ENCODE measurements at places on chromosomes 3 and 15.

DNA sequence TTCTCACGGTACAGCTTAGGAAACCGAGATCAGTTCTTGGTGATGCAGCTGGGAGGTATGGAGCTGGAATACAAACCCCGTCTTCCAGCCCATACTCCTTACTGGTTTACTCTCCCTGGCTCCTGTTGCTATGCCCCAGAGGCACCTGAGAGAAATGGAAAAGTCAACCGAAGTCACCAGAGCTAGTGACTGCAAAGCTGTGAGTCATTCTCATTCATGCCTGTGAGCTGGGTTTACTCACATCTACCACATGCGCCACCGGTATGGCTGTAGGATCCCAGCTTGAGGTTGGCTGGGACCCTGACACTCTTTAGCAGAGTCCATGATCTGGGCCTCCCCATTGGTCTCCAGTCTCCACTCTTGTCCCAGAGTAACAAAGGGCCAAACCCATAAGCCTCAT lies 111.5 kb upstream of the ETV5 start:
- DNase-seq: no peak

GRCh38 chr3:194249323-194250097 lies 101.6 kb downstream of the CPN2 start:
- DNase-seq: no peak

DNA sequence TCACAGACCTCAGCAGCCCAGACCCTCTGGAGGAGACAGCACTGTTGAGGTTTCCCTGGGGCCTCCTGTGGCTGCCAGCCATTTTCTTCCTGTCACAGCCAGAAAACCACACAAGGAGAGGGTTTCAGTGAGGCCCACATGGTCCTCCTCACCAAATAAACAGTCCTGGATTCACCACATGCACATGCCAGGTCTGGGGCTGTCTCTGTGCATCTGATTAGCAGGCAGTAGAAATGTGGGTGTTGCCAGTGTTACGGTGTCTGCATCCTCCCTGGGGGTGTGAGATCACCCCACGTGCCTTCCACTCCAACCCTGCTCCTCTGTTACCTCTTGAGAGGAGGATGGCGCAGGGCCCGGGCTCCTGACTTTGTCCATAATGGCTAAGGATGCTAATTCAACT lies 140.4 kb downstream of the CHDH start:
- no peak for DNase-seq

DNA sequence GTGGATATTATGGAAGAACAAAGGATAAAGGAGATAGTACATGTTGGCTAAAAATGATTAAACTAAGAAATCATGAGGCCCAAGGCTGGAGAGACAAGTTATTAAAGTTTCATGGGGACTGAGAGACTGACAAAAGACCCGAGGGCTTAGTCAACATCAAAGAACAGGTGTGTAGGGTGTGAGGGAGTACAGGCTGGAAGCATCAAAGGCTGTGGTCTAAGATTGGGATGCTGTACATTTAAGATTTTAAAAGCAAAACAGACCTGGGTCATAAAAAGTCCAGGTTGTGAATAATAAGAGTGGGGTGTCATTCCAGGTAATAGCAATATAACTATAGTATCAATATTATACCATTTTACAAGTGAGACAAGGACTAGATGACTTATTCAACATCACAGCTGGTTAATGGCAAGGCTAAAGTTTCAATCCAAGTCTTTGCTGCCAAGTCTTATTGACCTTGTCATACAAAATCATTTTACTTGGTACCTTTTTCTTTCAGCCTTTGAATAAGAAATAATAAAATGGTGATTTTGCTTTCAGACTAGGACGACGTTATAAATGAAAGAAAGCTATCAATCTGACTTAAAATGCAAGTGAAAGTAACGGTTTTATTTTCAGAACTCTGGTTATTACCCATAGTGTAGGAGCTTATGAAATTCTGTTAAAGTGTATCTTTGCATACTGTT lies 211.6 kb downstream of the TNIK start:
- DNase-seq: no peak

- DNase-seq: no peak
Measured at GRCh38 chr15:70198441-70199123, 100.9 kb upstream of the TLE3 start.

- DNase-seq: no peak
Measured at GRCh38 chr3:9928158-9928557, 5.5 kb upstream of the CRELD1 start.

GRCh38 chr15:29089731-29090616 lies 179.6 kb downstream of the NSMCE3 start:
- no peak for DNase-seq

DNA sequence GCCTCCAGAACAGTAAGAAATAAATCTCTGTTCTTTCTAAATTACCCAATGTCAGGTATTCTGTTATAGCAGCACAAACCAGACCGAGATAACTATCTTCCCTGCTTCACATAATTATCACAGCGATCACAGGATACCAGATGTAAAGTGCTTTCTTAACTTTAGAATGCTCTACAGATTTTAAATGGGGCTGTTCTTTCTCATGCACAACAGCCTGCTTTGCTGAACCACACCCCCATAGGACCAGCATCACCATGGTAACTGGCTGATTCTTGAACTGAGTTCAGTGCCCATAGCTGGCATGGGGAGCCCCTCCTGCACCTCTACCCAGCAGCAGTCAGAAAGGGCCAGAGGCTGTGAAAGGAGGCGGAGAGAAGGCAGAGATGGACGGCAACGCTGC lies 7.8 kb downstream of the CD80 start:
- DNase-seq: no peak

DNA sequence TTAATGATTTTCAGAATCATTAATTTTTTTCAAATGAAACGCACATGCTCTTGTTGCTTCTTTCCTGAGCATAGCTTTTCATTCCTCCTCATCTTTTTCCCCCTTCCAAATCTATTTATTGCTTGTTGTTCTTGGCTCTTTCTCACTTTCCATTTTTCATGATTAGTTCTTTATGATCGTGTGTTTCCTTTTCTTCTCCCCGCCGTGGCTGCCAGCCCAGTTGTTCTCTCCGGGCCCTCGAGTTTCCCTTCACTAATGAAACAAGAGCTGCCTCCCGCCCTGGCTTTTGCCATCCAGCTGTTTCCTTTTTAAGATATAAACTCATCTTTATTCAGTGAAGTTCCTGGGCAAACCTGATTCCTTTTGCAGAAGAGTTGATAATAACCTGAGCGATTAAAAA lies 170.2 kb upstream of the NR2F2 start:
- no peak for DNase-seq

DNA sequence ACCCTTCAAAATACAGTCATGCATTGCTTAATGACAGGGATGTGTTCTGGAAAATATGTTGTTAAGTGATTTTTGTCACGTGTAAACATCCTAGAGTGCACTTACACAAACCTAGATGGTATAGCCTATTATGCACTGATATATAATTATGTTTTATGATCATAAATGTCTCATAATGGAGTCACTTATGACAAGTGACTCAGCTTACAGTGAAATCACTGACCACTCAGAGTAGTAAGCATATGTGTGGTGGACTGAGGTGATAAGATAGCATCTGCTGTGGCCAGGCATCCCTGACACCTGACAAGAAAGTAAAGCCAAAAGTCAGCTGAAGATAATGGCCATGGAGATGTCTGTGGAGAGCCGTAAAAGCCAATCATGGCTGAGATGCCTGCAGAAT lies 5.4 kb downstream of the ACAD11 start:
- DNase-seq: no peak

DNA sequence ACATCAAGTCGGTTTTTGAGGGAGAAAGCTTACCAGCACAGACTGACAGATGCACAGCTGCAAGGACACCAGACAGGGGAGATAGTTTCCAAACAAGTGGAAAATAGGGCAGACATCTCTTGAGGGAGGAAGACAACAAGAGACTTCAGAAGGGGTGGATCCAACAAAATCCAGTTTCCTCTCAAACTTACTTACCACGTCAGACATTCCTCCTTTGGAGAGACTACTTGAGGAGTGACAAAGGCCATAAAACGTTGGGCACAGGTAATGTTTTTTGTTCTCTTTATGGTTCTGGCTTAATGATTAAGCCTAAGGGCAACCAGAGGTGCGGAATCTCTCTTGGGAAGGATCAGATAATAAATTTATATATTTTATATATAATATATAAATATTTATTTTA lies 76.1 kb downstream of the CD200 start:
- DNase-seq: no peak

DNA sequence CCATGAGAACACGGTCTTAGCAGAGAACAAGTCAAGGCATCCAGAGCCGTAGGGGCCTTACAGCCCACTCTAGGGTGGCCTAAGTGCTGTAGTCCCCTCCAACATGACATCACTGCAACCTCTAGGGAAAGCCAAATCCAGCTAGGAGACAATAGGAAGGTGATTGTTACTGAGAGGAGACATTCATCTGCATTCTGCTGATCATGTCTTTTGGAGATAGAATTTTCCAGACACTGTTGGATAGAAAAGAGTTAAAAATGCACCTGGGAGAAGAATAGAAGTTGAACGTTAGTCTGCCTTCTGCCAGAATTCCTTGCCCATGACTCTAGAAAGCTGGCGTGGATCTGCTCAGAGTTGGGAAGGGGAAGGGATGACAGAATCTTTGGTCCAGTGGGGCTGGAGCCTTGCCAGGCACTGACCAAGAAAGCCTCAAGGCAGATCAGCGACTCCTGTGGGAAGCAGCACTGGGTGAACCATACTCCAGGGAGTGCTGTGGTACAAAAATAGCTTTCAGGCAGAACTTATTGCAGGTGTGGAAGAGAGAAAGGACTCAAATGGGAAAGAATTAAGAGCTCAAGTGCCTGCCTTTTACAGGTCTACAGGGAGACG lies 44.8 kb upstream of the RAF1 start:
- DNase-seq: no peak

- DNase-seq: no peak
Measured at GRCh38 chr3:46942076-46942475, 34.5 kb downstream of the CCDC12 start.

DNA sequence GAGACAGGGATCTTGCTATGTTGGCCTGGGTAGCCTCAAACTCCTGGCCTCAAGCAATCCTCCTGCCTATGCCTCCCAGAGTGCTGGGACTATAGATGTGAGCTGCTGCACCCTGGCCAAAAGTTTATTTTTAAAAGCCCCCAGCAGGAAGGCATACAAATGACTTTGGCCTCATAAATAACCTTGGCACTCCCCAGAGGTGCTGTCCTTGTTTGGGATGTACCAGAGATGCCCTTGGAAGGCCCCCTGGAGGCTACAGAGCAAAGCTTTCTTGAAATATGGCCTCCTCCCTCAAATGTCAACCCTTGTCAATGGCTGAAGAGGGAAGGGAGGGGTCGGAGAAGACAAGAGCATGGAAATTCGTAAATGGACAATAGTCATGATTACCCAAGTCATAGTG lies 14.0 kb upstream of the RTP3 start:
- DNase-seq: no peak

- no peak for DNase-seq
Measured at GRCh38 chr15:48794697-48795134, 16.2 kb downstream of the CEP152 start.

DNA sequence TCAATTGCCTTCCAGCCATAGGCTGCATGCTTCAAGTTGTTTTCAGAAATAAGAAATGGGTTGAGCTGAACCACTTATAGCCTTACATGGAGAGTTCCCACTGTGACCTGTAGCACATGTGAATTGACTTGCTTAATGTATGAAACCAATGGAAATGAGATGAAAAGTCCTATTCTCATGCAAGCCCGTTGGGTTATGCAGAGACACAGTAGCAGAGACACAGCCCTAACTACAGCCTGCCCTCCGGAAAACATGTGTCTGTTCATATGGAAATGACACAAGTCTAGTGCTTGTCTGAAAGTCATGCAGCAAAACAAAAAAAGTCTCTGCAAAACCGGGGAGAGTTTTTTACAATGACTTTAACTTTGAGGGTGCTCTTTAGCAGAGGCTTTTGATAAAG lies 14.5 kb downstream of the HIGD2B start:
- no peak for DNase-seq

DNA sequence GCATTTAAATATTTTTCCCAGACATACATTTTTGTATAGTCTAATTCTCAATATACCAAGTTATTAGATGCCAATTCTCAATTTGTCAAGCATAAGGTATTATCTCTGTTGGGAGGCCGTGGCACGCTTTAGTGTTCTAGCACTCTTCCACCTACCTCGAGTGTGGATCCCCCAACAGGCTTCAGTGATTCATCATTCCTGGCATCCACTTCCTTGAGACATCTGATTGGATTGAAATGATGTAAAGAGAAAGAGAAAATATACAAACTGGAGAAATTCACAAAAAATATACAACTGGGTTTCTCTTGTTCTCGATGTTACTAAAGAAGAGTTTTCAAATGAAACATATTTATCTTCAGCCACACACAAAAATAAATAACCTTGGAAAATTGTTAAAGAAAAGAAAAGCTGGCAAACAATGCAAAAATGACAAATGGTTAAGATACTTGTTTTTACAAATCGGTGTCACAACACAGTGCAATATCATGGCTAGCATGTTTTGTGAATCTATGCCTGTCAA lies 218.0 kb upstream of the CDIN1 start:
- no peak for DNase-seq

DNA sequence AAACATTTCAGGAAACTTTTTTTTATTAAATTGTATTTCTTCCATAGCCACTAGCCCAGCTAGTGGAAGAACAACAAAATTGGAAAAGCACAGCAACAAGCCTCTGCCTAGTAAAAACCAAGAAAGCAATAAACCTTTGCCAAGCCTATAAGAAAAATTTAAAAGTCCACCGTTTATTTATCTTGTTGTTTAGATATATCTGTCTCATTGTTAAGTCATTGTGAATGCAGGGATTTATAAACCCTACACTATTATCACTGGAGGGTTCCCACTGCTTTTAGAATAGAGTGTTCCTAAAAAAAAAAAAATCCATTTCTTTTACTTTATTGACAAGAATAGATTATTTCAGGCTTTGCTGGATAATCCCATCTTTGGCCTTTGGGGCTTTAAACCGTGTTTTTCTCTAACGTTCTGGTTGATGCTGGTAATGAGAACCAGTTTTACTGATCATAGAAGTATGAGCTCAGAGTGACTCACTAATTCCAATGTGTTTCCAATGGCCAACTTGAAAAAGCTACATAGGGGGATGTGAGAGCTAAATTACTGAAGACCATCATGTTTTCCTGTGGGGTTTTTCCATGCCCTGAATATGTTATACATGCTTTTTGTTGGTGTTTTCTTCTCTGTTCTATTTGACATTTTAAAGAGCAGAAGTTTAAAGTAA lies 634.1 kb downstream of the RBMS3 start:
- no peak for DNase-seq

DNA sequence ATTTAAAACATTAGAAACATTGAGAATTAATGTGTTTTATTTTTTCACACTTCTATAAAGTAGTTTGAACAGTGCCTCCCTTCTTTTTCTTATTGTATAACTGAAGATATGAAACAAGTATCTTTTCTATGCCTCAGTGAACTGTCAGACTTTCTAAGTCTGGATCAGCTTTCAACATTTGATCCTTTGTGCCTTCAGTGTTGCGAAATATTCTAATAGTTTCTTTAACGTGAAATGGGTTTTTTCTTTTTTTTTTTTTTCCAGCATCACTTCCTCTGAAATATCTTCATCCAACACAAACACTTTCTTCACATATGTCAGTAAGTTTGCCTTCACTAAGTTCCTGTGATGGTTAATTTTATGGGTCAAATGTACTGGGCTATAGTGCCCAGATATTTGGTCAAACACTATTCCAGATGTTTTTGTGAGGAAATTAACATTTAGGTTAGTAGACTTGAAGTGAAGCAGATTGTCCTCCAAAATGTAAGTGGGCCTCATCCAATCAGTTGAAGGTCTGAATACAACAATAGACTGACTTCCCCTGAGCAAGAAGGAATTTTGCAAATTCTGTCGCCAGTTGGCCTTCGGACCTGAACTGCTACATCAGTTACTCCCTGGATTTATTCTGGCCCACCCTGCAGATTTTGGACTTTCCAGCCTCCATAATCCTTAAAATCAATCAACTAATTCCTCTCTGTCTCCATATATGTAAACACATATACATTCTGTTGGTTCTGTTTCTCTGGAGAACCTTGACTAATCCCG lies 6.4 kb upstream of the CPOX start:
- peak; percentile 21 for DNase-seq

All from HepG2 (cell line).